ENCODE measurements at places on chromosomes 1 and 21. TPM values are rescaled to one million over a fixed set of nuclear protein-coding genes. Genes with fewer than 3 reads are reported as not detected.

GRCh38 chr21:22516230-22516629 is 1518.0 kb downstream of the NCAM2 start:
- no peak for DNase-seq

- DNase-seq = no peak
These were observed 203.2 kb upstream of the SGIP1 start for GRCh38 chr1:66330722-66331141.

DNA sequence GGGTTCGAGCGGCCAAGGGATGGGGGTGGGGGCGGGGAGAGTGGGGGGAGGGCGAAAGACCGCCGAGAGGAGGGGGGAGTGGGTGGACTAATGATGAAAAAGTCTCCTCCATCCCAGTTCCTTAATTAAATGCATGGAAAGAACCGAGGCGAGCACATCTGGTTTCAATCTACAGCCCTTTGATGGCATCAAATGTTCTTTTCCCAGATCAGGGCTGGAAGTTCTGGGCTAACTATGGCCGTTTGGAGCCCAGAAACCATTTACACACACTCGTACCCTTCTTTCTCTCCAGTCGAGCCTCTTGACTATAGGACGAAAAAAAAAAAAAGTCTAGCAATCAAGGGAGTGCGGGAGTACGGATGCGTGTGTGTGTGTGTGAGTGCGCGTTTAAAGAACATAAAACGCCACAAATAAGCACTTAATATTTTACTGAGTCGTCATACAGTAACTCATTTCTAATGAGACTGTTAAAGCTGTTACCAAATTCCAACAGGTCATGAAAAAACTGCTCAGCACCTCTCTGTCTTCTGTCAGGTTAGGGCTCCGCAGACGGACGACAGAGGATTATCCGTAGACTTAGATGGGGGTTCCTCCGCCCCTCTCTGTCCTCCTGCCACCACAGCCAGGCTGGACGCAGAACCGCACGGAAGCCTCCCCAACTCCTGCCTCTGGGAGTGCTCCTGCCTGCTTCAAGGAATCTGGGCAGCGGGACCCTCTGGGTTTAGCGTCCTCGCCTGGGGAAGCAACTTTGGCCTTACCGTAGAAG is 2.1 kb upstream of the PRRX1 start:
- no peak for DNase-seq

DNA sequence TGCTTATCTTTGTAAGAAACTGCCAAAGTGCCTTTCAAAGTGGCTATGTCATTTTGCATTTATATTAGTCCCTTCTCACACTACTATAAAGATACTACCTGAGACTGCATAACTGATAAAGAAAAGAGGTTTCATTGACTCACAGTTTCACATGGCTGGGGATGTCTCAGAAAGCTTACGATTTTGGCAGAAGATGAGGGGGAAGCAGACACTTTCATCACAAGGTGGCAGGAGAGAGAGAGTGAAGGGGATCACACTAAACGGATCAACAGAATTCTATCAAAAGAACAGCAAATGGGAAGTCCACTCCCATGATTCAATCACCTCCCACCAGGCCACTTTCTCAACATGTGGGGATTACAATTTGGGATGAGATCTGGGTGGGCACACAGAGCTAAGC is 1352.0 kb upstream of the B3GALT2 start:
- no peak for DNase-seq

The ELAPOR1 gene
- total RNA-seq = 0.99 TPM

All from renal cortical epithelial cell (primary cell).